ENCODE measurements at places on chromosomes 11 and 22.

- no peak for DNase-seq
Observed at GRCh38 chr11:115197031-115197430, 307.2 kb downstream of the CADM1 start.

GRCh38 chr22:37741312-37741795 is 44.5 kb downstream of the TRIOBP start:
- no peak for DNase-seq

GRCh38 chr11:5564259-5565019 is 16.1 kb upstream of the OR52H1 start:
- no peak for DNase-seq

DNA sequence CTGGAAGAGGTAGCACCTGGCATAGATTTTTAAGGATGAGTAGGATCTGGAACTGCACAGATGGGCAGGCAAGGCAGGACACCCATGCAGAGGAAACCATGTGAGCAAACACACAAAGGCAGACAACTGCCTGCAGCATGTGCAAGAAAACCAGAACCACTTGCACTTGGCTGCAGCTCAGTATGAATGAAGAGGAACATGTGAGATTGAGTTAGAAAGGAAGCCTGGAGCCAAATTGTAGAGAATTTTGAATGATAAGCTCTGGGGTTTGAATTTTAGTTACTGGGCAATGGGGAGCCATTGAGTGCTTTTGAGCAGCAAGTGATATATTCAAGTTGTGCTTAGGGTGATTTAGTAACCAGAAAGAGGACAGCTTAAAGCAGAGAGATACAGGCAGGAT is 583.4 kb downstream of the SOX6 start:
- DNase-seq: no peak

DNA sequence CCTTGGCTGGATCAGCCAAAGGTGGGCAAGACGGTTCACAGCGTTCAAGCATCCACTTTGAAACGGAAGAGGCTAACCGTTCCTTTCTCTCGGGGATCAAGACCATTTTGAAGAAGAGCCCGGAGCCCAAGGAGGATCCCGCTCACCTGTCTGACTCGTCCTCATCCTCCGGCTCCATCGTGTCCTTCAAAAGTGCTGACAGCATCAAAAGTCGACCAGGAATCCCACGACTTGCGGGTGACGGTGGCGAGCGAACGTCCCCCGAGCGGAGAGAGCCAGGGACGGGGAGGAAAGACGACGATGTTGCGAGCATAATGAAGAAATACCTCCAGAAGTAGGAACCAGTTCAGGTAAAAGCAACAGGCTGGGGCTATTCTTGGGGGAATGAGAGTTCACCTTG is 141.9 kb upstream of the SEZ6L start:
- DNase-seq: no peak

DNA sequence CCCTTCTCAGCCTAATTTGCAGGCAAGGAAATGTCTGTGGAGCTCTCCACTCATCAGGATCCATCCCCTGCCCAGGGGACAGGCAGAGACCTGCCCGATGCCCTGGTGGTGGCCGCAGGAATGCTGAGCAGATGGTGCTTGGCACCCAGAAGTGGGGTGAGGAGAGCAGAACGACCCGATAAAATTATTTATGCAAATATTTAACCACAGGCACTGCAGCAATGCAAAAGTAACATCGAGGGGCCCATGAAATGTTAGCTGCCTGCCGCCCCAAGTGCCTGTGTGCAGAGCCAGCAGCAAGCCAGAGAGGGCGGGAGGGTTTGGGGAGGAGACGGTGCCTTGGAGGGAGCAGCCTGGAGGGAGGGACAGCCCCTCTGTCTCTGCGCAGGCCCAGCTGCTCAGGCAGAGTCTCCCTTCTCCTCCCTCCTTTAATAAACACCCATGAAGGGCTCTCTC is 205.5 kb downstream of the CTTN start:
- DNase-seq: no peak
